ENCODE measurements at places on chromosomes 11 and 22.

DNA sequence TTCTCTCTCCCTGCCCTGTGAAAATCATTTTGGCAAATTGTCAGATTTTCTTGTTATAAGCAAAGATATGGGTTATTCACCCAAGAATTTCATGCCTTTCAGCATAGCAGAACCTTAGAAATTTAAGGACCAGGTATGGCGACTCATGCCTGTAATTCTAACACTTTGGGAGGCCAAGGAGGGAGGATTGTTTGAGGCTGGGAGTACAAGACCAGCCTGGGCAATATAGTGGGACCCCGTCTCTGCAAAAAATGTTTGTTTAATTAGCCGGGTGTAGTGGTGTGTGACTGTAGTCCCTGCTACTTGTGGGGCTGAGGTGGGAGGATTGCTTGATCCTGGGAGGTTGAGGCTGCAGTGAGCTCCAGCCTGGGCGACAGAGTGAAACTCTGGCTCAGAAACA is 27.6 kb downstream of the APLP2 start:
- DNase-seq = no peak

DNA sequence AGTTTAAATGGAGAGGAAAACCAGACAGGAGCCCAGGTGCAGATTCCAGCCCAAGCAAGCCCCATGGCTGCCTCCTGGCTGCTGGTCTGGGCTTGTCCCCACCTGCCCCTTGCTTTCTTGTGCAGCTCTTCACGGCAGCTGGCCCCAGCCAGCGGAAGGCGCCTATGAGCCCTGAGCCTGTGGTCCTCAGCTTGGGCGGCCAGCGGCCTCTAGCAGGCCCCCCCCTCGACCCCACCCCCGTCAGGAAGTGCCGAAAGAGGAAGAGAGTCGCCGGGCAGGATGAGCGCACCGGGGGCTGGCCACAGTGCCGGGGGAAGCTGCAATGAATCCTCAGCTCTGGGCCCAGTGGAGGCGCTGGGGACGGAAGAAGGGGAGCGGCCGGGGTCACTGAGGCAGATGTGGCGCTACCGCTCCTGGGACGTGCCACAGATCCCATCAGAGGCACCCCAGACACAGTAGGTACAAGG is 2.1 kb upstream of the DGKZ start:
- peak; percentile 39 for DNase-seq

- DNase-seq = no peak
Observed at GRCh38 chr22:20026204-20026908, 5.4 kb downstream of the TANGO2 start.

GRCh38 chr11:96316869-96317268 is 26.1 kb downstream of the MAML2 start:
- DNase-seq = no peak

DNA sequence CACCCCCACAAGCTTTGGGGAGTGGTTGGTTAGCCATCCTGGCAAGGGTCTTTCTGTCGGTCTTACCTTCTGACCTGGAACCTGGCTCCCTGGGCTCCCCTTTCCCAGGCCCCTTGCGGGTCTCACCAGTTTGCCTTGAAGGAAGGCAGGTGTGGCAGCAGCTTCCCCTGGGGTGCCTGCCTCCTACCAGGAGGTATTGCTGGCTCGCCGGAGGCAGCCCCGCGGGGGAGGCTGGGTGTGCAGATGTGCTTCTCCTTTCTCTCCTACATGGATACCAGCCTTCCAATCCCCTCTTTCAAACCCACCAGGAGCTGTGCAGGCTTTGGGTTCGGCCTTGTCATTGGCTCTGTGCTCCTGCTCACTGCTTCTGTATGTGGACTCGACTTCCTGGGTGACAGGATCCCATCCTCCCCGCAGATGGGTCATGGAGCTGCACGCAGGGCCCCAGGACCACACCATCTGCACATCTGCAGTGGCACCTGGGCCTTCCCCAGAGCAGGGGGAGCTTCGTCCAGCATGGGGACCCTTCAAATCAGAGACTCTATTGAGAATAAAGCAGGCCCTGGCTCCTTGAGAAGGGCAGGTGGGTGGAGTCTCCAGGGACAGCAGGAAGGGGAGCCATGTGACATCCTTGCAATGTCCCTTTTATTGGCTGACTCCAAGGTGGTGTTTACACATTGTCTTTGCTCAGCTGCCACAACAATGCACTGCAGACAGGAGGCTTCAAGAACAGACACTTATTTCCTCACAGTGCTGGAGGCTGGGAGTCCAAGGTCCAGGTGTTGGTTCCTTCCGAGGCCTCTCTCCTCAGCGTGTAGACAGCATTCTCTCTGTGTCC is 592.0 kb downstream of the BRD1 start:
- DNase-seq = no peak

- no peak for DNase-seq
Observed at GRCh38 chr11:102716527-102716926, 8.2 kb downstream of the MMP8 start.

- no peak for DNase-seq
Observed at GRCh38 chr11:80603472-80603871, 1162.6 kb upstream of the TENM4 start.

GRCh38 chr22:48574776-48575617 is 1252.7 kb downstream of the BRD1 start:
- DNase-seq = peak; percentile 10

- no peak for DNase-seq
Observed at GRCh38 chr11:69008737-69009440, 4.2 kb downstream of the MRGPRF start.

DNA sequence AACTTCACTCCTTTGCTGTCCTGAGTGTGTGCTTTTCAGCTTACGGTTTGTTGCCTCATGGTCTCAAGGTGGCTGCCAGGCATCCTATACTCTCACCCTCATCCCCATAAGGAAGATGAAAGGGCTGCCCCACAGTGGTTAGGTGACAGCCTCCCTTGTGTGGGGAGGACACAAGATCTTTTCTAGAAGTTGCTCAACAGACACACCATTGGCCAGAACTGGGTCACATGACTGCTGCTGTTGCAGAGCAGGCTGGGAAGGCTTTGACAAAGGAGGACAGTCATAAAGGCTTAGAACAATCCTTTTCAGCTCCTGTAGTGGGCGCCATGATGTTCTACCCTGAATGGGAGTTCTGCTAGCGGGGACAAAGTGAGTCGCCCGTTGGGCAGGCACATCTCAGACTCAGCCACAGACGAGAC is 69.7 kb upstream of the RASD2 start:
- DNase-seq = no peak

DNA sequence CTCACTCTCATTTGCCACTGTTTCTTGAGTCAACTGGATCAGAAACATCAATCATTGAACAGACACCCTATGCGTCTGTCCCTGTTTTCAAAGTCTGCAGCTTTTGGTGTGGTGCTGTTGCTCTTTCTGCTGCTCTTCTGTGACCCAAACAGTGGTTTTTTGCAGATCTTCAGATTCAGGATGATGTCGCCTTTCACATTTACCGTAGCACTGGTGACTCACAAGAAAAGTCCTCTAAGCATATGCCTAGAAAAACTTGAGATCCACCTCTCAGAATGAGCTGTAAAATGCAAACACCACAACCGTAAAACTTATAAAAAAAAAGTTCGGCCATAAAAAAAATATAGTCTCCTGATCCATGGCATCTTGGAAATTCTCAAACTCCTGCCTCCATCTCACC is 400.4 kb downstream of the NTM start:
- no peak for DNase-seq

GRCh38 chr11:110159476-110159875 is 66.3 kb downstream of the ZC3H12C start:
- DNase-seq = no peak

- DNase-seq = peak; percentile 81
Observed at GRCh38 chr22:37933711-37934376, 19.6 kb downstream of the C22orf23 start.

- no peak for DNase-seq
Observed at GRCh38 chr11:3635641-3636375, 6.0 kb downstream of the ART5 start.

DNA sequence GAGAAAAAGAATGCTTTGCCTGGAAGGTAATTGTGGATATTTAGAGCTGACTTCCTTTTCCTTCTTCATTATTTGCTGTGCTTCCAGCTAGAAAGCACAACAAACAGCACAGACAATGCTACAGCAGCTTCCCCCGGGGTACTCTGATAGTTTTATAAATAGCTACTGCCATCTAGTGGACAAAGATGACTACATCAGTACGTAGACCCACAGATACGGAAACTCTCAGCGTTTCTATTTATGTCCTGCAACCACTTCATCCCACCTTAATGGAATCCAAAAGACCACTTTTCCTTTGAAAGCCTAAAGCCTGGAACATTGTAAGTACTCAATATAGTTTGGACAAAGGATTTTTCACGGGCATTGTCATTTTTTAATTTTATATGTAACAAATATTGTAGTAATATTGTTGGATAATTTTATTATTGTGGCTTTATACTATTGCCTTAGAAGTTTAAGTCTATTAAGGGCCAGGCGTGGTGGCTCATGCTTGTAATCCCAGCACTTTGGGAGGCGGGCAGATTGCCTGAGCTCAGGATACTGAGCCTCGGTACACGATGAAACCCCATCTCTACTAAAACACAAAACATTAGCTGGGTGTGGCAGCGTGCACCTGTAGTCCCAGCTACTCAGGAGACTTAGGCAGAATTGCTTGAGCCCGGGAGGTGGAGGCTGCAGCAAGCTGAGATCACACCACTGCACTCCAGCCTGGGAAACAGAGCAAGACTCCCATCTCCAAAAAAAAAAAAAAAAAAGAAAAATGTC is 7.5 kb downstream of the HSPA8 start:
- no peak for DNase-seq

- no peak for DNase-seq
Observed at GRCh38 chr11:119209186-119209585, 3.0 kb downstream of the CBL start.

- DNase-seq = no peak
Observed at GRCh38 chr11:64071849-64072248, 36.1 kb downstream of the FLRT1 start.

DNA sequence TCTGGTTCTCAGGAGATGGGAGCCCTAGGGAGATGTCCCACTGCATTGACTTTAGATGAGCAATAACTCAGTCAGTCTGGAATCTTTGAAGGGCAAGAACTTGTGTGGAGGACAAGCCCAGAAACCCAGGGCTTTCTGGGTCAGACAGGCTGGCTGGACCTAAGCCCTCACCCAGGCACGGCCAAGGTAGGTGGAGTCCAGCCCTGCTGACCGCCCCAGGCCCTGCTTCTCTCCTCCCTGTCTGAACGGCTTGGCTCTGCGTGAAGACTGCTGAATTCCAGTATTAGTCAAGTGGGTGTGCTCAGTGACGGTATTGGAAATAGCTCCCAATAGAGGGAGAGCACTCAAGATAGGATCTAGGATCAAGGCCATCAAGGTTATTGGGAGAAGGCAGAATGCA is 6.1 kb downstream of the CXCR5 start:
- no peak for DNase-seq

GRCh38 chr11:44627165-44627789 is 61.8 kb downstream of the CD82 start:
- no peak for DNase-seq

GRCh38 chr11:90329043-90329442 is 106.2 kb upstream of the CHORDC1 start:
- DNase-seq = no peak

DNA sequence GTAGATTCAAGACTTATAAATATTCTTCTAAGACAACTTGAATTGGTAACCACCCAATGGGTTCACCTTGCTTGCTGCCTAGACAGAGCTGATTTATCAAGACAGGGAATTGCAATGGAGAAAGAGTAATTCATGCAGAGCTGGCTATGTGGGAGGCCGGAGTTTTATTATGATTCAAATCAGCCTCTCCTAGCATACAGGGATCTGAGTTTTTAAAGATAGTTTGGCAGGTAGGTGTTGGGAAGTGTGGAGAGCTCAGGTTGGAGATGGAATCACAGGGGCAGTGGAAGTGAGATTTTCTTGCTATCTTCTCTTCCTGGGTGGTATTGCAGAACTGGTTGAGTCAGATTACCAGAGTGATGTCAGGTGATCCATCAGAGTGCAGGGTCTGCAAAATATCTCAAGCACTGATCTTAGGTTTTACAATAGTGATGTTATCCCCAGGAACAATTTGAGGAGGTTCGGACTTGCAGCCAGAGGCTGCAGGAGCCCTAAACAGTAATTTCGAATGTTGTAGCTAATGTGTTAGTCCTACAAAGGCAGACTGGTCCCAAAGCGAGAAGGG is 1448.6 kb upstream of the RAG2 start:
- DNase-seq = no peak

- DNase-seq = no peak
Observed at GRCh38 chr11:12063251-12063650, 47.1 kb upstream of the MICAL2 start.

DNA sequence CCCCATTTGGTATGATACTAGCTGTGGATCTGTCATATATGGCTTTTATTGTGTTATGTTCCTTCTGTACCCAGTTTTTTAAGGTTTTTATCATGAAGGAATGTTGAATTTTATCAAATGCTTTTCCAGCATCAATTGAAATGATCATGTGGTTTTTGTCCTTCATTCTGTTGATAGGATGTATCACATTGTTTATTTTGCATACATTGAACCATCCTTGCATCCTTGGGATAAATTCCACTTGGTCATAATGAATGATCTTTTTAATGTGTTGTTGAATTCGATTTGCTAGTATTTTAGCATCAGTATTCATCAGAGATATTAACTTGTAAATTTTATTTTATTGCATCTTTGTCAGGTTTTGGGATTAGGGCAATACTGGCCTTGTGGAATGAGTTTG is 31.1 kb downstream of the TAF1D start:
- DNase-seq = no peak

GRCh38 chr11:93000511-93001476 is 31.3 kb downstream of the MTNR1B start:
- DNase-seq = no peak

GRCh38 chr11:111137846-111138245 is 107.7 kb upstream of the POU2AF2 start:
- DNase-seq = no peak

- no peak for DNase-seq
Observed at GRCh38 chr22:28887725-28888459, 4.5 kb downstream of the ZNRF3 start.

DNA sequence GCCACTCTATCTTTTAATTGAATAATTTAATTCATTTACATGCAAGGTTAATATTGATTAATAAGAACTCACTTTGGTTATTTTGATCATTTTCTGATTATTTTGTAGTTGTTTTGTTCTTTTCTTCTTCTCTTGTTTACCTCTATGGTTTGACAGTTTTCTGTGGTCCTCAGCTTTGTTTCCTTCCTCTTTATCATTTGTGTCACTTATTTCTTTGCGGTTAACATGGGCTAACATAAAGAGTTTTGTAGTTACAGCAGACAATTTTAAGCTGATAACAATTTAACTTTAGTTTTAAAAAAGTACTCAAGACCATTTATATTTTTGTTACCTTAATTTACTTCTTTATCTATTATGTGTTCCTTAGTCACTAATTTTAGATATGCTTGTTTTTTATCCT is 1032.8 kb upstream of the RAG2 start:
- DNase-seq = no peak

Measured in CD8-positive, alpha-beta T cell (primary cell).